ENCODE measurements at places on chromosomes 3 and 15.

DNA sequence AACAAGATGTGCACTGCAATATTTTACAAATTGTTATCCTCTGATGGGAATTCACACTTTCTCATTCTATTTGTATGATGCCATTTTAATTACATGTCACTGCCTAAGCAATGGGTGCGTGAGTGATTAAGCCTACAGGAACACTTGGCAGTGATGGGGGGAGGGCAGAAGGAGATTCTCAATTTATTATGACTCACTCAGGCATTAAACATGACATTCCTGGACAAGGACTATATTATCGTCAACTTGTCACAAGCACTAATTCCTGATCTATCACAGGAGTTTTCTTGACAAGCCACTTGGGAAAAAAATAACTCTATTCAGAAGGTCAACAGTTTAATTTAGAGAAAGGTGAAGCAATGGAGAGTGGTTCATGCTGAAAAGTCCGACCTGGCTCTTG, 556.8 kb downstream of the NSUN3 start:
- DNase-seq: no peak

- DNase-seq: no peak
Measured at GRCh38 chr15:36808411-36809160, 229.2 kb downstream of the CDIN1 start.

DNA sequence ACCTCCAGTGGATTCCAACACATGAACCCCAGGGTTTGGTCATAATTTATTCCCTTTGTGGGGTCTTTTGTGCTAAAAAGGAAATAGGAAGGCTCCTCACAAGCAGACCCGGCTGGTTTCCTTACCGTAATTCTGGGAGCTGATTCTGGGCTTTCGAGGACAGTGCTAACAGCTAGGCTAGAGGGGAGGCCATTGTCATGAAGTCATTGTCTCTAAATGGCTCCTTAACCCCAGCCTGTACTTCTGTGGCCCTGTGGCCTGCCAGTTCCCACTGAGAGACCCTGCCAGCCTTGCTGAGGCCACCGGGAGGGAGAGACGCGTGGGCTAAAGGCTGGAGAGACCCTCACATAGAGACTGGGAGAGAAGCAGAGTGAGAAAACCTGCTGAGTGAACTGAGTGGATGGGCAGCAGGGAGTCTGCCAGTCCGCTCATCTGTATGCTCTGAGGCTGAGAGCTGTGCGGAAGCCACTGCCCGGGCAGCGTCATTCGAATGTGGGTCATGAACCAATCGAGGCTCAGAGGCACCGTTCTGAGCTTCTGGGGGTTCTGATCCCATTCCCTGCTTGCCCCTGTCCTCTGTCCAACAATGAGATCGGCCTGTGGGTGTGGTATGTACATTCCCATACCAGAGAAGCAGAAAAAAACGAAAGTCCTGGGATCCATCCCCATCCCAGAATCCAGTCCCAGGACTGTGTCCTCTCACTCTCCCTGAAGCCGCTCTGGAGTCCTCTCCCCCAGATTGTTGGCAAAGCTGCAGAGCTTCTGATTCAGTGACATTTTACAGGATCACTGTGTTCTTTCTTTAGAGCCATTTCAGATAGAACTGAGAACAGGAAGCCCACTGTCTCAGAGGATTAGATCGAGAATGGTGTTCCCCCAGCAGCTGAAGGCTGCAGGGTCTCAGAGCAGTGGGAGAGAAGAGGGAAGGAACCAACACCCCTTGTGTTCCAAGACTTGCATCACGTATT, 21.3 kb upstream of the DGKG start:
- DNase-seq: no peak

- DNase-seq: no peak
Measured at GRCh38 chr15:73564255-73564654, 68.9 kb downstream of the NPTN start.

DNA sequence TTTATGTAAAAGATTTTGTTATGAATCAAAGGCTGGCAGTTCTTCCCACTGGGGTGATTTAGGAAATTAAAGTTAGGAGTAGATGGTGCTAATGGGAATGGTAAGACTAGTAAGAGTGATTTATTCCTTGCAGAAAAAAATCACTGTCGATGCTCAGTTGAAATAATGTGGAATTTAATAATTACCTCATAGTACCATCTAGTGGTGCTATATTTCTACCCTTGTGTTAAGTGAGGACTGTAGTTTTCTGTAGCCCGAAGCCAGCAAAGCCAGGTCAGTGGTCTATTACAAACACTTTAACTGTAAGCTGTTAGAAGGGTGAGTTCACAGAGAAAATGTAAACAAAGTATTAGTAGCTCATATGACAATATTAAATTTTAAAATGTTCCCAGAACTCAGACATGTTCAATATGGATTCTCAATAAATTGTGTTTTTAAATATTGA, 39.5 kb upstream of the GOLGA8J start:
- no peak for DNase-seq

DNA sequence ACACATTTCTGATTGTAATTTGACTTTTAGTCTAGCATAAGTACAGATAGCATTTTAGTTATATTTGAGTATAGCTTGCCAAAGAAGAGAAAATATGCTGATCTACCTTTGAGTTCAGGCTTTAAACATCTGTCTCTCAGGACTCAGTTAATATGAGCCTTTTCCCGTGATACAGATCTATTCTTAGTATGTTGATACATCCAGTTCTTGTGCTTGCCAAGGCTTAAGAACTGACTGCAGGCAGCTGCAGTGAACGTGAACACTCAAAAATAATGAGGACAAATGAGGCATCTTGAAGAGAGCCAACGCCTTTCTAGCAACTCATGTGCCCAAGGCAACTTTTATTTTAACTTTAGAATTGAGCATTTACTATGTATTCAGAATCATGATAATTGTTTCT, 325.5 kb downstream of the SI start:
- DNase-seq: no peak

DNA sequence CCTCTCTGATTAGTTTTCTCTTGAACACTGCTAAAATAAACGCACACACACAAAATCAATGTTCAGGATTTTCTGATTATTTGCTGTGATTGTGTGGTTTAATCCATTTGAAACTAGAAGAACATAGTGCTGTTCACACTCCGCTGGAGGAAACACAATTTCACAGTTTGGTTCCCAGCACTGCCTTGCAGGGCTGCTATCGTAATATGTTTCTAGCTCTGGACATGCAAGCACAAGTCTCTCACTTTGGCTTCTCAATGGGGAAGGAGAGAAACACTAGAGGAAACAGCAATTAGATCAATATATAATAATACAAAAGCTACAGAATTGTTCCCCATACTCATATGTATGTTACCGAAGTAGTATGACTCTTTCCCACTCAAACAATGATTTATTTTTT, 299.5 kb downstream of the NSUN3 start:
- no peak for DNase-seq

DNA sequence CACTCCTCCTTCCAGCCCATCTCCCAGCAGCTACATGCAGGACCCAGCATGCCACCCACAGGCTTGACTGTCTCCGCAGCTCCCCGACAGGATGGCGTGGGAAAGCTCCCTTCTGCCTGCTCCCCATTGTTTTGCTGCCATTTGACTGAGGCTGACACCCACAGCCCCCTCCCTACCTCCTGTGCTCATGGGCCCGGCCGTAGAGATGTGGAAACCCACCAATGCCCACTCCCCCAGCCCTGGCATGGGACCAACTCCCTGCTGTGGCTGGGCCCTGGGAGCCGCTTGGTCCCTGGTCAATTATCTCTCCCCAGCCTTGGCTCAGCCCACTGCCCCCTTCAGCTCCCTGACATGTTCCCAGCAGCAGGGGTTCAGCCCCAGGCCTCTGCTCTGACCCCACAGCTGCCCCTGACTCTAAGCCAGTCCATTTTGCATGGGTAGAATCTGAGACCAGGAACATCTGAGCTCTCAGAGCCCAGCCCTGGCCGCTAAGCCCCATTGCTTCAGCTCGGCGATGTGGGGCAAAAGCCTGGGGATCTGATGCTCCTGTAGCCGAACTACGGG, 8.2 kb downstream of the C3orf22 start:
- DNase-seq: no peak
